Stimulated activated CD4-positive, alpha-beta T cell treated with anti-CD3 and anti-CD28 coated beads, Interleukin-4, amount 100 ng/mL, for 48 hours (primary cell): ENCODE measurements at places on chromosomes 3 and 15.

- DNase-seq: no peak
Observed at GRCh38 chr3:48433472-48434118, 3.7 kb upstream of the PLXNB1 start.

GRCh38 chr15:101382544-101382943 lies 87.5 kb upstream of the SNRPA1 start:
- no peak for DNase-seq

- DNase-seq: no peak
Observed at GRCh38 chr3:147934451-147935180, 525.5 kb downstream of the ZIC1 start.

DNA sequence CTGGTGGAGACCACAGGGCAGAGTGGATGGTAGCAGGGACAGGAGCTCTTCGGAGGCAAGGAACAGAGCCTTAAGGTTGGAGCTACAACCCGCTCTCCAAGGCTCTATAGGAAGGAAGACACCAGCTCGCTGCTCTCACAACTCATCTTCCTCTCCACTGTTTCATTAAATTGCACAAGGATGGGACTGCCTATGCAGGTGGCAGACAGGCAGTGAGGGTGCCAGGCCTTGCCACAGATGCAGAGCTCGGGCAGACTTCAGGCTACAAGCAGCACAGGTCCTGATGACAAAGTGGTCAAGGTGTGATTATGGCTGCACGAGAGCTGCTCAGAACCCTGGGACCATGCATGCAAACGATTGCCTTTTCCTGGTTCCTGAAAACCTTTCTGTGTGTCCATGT lies 144.6 kb downstream of the FOXP1 start:
- DNase-seq: no peak

GRCh38 chr3:148360051-148360450 lies 337.7 kb upstream of the AGTR1 start:
- DNase-seq: no peak

DNA sequence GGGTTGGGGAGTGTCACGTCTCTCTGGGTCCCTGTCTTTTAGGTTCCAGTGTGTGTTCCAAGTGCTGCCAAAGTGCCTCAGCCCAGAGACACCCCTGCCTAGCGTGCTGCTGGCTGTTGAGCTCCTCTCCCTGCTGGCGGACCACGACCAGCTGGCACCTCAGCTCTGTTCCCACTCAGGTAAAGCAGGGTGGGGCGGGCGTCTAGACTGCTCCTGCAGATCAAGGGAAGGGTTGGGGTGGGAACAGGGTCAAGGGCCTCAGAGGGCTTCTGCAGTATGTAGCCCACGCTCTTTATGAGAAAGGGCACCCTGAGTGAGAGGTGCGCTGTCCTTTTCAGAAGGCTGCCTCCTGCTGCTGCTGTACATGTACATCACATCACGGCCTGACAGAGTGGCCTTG lies 17.2 kb downstream of the ATRIP start:
- DNase-seq: no peak

GRCh38 chr15:33161209-33161608 lies 33.3 kb downstream of the FMN1 start:
- no peak for DNase-seq
